ENCODE measurements at places on chromosomes 4 and X.

GRCh38 chr4:38857354-38858096 is 908 bp upstream of the TLR6 start:
- peak; percentile 49 for DNase-seq

- no peak for DNase-seq
Measured at GRCh38 chrX:19172741-19173140, 50.5 kb upstream of the ADGRG2 start.

DNA sequence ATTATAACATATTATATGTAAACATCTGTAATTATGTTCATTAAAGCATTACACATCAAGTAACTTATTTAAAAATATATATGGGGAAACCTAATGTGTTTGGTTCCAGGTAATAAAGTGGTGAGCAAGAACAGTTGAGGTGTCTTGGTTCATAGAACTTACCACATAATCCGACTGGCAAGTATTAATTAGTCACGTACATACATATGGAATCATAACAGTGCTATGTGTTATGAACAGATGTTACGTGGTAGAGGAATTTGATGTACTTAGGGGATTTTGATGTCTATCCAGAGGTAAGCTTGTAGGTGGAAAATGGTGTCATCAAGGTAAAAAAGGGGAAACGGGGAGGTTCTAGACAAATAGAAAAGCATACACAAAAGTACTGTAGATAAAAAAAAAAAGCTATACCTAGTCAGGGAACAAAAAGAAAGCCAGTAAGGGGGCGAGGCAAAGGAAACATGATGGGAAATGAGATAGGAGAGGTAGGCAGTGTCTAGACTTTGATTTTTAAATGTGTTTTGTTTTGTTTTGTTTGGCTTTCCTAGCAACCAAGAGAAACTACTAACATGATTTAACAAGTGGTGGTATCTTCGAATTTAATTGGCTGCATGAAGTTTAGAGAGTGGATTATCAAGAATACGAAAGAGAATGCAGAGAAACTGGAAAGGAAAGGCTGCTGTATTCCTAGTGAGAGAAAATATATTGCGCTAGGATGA is 12.6 kb downstream of the DMD start:
- no peak for DNase-seq

- DNase-seq: no peak
Measured at GRCh38 chrX:71225676-71226075, 2.7 kb downstream of the GJB1 start.

GRCh38 chr4:81963763-81964020 is 410.1 kb downstream of the HNRNPD start:
- no peak for DNase-seq

DNA sequence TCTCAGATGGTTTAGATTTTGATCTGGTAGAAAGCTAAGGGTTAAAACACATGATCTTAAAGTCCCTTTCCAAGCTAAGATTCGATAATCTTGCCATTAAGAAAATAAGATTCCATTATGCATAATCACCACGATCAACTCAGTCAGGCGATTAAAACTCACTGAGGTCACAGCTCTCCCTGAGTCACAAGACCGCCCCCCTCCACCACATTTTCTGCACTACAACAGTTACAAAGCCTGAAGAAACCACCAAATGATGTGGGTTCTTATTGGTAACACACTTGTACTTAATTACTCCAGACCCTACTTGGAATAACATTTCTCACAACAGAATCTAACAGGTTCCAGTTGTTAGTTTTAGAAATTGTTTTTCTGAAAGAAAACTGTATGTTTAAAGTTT is 62.8 kb downstream of the SH3KBP1 start:
- peak; percentile 7 for DNase-seq

DNA sequence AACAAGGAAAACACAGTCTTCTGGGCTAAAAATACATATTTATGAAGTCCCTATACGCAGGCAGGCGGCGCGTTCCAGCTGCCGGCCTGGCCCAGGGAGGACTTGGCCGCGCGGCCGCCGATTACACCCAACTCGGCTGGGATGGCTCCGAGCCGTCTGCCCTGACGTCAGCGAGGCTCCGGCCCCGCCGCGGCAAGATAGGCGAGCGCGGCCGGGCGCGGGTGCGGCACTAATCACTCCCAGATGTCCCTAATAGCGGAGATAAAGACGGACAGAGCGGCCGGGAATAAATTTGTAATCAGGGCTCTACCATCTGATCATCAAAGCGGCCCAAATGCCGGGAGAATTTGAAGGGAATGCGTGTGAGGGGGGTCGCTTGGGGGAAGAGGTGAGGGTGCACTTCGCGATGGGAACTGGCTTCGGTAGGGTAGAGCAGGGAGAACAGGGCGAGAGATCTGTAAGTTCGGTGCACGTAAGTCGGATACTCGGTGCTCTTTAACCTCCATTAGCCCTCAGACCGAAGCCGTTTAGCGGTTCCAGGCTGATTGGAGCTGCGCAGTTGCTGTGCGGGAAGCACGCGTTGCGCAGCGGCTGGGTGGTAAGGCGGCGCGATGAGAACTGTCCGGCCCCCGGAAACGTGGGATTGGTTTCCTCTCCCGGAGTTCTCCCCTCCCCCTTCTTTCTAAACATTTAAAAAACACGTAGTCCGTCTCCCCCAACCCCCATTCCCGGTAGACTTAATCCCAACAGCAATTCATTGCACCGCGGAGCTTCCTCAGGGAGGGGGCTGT is 7.7 kb downstream of the HAND2 start:
- no peak for DNase-seq

DNA sequence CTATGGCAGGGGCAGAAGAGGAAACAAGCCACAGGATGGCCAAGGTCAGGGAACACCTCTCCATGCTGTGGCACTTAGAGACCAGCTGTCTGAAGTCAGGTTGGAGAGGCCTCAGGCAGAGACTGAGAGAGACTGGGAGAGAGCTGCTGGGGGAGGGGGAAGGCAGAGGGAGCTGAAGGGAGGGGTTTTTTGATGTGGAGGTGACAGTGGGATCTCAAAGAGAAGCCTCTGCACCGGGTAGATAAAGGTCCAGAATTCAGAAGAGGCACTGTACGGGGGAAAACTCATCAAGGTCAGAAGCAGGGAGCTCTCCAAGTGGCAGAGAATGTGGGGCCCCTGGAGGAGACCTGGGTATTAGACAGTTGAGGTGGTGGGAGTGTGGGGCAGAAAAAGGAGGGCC is 41.6 kb upstream of the HMGB3 start:
- no peak for DNase-seq

DNA sequence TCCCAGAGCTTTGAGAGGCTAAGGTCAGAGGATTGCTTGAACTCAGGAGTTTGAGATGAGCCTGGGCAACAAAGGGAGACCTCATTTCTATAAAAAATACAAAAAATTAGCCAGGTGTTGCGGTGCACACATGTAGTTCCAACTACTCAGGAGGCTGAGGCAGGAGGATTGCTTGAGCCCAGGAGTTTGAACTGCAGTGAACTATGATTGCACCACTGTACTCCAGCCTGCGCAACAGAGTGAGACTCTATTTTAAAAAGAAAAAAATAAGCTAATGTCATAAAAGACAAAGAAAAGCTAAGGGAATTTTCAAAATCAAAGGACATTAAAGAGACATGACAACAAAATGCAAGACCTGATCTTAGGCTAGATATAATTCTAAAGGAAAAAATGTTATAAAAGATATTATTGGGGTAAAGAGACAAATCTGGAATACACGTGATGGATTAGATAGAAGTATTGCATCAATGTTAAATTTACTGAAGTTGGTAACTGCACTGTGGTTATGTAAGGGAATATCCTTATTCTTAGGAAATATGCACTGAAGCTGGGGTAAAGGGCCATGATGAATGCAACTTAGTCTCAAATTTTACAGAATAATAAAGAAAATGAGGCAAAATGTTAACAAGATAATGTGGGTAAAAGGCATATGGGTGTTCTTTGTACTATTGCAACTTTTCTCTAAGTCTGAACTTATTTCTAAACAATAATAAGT is 75.2 kb downstream of the SPRY1 start:
- DNase-seq: no peak

DNA sequence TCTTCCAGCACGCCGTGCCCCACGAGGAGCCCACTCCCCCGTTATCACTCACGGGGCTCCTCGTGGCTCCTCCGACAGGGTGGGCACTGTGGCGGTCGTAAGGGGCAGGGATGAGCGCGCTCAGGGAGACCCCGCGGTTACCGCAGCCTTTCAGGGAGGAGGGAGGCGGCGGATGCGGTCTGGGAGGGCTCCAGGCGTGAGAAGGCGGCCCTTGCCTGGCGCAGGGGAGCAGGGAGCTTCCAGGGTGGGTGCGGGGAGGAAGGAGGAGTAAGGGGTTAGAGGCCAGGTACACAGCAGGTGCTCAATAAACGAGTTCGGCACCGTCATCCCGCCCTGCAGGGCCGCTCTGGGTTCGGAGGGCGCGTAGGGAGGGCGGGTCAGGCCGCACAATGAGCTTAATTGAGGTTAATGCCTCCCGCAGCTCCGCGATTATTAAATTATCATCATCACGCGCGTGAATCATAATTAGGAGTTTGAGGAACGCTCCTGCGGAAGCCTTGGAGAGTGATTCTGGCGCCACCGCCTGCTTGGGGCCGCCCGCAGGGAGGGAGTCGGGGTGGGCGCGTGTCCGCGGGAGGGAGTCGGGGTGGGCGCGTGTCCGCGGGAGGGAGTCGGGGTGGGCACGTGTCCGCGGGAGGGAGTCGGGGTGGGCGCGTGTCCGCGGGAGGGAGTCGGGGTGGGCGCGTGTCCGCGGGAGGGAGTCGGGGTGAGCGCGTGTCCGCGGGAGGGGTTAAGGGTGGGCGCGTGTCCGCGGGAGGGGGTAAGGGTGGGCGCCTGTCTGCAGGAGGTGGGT is 7.6 kb upstream of the NKX1-1 start:
- no peak for DNase-seq

GRCh38 chr4:189088780-189089179 is 851.9 kb upstream of the FRG1 start:
- no peak for DNase-seq

- DNase-seq: no peak
Measured at GRCh38 chr4:126223784-126224407, 909.1 kb downstream of the FAT4 start.

- DNase-seq: no peak
Measured at GRCh38 chrX:77431227-77431626, 16.0 kb upstream of the FGF16 start.

DNA sequence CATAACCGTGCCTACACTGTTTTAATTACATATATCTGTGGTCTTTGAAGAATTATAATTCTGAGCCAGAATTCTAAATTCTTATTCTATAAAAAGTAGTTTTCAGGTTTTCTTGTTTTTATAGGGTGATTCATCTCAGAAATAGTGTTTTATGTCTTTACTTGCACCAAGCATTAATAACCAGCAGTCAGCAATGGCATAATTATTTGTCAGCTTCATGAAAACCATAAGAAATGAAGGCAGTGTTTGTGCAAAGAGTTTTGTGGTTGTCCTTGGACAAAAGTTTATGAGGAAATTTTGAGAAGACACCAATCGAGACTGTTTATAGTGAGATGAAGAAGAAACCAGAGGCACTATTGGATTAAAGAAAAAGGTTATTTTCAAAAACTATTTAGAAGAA is 37.2 kb downstream of the EDNRA start:
- DNase-seq: no peak

GRCh38 chr4:6962211-6963041 is 52.8 kb downstream of the TBC1D14 start:
- no peak for DNase-seq

DNA sequence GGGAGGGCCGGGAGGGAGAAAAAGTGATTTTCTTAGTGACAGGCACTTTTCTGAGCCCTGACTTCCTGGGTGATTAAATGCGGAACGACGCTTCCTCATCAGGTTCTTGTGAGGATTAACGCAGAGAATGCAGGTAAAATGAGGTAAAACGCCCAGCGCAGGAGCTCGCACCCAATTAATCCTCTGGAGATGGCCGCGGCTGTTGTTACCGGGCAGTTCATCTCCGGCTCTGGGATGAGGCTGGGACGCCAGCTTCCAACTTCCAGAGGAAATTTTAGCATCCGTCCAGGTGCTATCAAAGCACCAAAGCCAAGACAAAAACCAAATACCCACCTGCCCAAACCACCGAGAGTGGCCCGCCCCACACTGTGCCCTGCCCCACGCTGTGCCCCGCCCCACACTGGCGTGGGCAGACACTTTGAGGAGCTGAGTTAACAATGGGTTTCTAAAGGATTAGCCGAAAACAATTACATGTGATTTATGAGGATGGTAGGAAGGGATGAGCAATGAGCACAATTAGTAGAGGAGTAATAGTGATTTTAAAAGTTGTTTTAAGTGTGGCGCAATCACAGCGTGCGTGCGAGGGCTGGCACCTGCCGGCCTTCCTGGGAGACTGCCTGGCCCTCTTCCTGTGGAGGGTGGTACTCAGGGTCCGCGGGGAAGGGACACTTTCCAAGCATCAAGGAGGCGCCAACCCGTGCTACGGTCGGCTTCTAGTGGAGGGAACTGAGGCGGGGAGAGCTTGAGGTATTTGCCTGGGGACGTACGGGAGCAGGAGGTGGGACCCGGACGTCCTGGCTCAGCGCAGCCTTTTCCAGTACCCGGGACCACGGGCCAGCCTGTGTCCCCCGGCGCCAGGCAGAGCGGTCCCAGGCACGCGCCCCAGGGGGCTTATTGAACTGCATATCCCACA is 41.6 kb upstream of the ADRA2C start:
- DNase-seq: no peak

- no peak for DNase-seq
Measured at GRCh38 chrX:107729558-107730297, 45.9 kb downstream of the TSC22D3 start.

DNA sequence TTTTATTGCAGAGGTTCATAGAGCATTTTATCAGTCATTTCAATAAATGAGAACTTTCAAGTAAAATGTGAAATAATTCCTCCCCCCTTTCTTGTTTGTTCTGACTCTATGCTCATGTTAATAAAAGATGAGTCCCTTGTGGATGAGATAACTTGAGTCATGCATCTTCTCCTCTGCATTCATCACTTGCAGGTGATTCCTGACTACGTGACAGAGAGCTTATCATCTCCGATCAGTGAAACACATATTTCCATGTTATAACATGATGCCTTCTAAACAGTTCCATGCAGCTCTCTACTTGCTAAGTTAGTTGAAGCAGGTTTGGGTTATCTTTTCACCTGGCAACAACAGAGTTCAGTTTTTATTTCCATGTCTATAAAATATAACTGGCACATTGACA is 160.1 kb upstream of the ANKRD50 start:
- no peak for DNase-seq

GRCh38 chr4:57144466-57144865 is 34.3 kb upstream of the IGFBP7 start:
- DNase-seq: no peak

GRCh38 chr4:69717778-69718177 is 42.6 kb downstream of the SULT1B1 start:
- DNase-seq: no peak

Data from CD4-positive, alpha-beta T cell treated with Interferon gamma for 1 hour (primary cell).